ENCODE measurements at places on chromosomes 2 and 18.

DNA sequence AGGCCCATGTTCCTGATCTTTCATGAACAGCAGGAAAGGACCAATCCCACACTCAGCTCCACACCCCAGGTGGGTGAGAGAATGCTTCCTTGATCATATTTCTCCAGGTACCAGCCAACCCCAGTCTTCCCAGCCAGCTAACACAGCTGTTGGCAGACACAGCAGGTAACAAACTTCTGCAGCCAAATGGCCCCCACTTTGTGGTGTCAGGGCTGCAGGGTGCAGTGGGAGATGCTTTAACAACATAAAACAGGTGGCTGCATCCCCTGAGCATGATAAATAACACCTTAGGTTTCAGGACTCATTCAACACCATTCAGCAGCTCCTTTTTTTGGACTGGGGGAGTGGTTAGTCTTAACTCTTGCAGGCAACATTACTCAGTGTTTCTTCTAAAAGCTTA is 76.7 kb upstream of the ACAA2 start:
- no peak for DNase-seq

DNA sequence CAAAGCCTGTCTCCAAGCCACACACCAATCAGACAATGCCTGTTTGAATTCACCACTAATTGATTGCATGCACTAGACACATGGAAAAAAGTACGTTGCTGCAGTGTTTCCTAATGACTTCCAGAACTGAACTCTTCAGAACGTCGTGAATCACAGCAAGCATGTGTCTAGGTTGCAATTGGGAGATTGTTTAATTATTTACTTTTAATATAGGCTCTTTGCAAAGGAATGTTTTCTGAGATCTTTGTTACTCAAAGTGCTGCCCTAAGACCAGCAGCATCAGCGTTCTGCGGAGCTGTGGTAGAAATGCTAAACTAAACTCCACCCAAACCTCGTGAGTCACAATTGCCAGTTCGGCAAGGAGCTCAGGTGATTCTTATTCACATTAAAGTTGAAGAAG is 52.7 kb upstream of the CCDC68 start:
- no peak for DNase-seq

DNA sequence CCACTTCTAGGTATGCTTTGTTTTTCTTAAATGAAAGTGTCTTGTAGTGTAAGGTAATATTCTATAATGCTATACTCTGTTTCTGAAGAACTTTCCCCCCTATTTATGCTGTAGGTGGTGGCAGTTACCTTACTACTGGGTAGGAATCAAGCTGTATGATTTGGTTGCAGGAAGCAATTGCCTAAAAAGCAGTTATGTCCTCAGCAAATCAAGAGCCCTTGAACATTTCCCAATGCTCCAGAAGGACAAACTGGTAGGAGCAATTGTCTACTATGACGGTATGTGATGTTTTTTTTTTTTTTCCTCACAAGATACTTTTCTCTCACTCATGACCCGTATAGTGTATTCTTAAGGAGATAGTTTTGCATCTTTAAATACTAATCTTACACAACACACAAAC is 77.0 kb downstream of the GPD2 start:
- no peak for DNase-seq

DNA sequence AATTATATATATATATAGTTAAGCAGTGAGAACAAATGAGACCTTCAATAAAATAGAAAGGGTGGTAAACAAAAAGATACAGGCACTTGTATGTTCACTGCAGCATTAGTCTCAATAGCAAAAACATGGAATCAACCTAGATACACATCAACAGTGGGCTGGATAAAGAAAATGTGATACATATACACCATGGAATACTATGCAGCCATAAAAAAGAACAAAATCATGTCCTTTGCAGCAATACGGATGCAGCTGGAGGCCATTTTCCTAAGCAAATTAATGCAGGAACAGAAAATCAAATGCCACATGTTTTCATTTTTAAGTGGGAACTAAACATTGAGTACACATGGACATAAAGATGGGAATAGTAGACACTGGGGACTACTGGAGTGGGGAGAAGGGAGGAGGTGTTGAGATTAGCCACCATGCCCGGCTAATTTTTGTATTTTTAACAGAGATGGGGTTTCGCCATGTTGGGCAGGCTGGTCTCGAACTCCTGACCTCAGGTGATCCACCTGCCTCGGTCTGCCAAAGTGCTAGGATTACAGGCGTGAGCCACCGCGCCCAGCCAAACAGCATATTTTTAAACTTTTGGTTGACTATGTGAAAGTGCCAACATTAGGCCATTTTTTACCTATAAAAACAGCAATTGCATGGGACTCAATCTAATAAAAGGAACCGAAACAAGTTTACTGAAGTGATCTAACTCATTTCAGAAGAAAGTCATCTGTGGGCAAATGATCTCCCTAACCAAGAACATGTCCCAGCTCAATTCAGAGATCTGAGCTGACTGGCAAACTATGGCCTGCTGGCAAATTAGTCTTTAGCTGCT is 23.7 kb downstream of the ICA1L start:
- no peak for DNase-seq

- DNase-seq, result no peak
Measured at GRCh38 chr2:235606004-235606715, 112.3 kb downstream of the AGAP1 start.

DNA sequence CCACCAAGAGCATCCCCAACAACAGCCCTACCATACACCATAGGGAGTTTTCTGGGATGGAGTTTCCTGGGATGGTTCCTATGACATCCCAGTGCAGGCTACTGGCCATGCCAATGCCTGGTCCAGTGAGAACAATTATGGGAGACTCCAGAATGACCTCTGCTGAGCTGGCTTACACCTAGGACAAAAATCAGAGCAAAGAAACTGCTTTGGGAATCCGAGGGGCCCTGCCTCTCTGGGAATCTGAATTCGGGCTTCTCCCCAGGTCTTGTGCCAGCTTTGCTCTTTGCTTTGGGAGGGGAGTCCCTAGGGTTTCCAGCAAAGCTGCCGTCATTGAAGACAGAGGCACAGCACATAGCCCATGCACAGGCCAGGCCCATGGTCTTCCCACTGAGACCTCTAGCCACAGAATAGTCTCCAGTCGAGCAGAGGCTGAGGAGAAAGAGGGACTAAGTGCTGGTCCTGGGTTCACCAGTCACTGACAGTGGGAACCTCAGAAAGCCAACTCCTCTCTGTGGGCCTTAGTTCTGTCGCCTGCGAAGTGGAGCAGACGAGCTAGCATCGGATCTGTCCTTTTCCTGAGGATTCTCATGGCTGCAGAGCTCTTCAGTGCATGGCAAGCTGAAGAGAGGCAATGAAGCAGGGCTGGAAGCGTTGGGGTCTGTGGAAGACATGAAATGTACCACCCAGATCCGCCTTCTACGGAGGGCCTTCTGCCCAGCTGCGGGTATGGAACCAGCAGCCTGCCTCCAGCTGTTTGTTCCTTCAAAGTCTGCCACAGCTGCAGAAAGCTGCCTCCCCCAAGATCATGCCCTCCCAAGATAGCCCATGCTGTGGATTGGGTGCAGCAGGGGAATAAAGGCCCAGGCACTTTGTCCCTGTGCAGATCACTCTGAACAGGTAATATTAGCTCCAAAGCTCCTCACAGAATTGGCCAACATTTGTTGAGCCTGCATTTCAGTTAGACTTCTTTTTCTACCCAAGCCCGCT is 11.2 kb upstream of the LBH start:
- DNase-seq, result no peak

GRCh38 chr18:28541276-28541930 is 364.5 kb upstream of the CDH2 start:
- DNase-seq, result no peak

- DNase-seq, result no peak
Measured at GRCh38 chr2:237688081-237688480, 60.7 kb downstream of the LRRFIP1 start.

GRCh38 chr2:235445116-235445515 is 48.7 kb upstream of the AGAP1 start:
- no peak for DNase-seq

DNA sequence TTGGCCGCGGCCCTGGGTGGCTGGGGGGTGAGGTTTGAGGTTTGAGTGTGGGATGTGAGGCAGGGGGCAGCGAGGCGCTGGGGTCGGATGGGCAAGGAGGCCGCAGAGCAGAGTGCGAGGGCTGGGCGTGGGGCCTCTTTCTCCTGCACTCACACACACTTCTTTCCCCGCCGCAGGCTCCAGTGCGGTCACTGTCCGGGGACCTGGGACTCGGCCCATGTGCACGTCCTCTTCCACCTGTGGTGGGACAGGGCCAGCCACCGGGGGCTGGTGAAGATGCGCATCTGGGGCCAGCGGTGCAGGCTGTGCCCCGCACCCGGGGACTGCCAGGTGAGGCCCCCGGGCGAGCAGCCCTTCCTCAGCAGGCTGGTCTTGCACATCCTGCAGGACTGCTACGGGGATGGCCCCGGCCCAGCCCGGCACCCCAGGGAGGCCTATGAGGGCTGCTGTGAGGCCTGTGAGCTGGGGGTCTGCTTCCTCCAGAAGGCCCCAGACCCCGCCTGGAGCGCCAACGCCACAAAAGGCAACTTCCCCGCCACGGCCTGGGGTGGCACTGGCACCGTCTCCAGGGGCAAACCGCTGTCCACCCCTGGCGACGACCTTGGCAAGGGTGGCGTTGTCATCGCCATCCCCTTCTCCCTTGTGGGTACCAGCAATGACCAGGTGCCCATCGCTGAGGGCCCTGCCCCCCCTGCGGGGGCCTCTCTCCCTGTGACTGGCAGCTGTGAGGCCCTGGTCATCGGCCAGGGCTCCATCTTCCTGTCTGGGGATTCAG is 2.2 kb downstream of the RTP5 start:
- DNase-seq, result no peak

- no peak for DNase-seq
Measured at GRCh38 chr2:192886636-192887035, 691.9 kb upstream of the TMEFF2 start.

GRCh38 chr2:119659601-119660342 is 19.2 kb upstream of the TMEM177 start:
- DNase-seq, result peak; percentile 33

DNA sequence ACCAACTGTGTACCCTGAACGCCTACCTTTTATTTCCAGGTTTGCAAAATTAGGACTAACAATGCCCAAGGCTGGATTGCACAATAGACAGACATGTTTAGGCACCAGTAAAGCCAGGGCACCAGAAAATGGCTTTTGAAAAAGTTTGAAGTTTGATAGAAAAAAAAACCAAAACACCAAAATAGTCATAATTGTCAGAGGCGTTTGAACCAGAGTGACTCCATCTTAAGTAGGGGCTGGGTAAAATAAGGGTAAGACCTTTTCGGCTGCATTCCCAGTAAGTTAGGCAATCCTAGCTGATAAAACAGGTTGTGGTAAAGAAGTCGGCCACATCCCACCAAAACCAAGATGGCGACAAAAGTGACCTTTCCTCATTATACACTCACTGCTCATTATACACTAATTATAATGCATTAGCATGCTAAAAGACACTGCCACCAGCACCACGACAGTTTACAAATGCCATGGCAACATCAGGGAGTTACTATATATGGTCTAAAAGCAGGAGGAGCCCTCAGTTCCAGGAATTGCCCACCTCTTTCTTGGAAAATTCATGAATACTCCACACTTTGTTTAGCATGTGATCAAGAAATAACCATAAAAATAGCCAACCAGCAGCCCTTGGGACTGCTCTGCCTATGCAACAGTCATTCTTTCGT is 105.1 kb upstream of the MSH2 start:
- DNase-seq, result no peak

- DNase-seq, result peak; percentile 33
Measured at GRCh38 chr2:208363485-208363884, 43.1 kb upstream of the PTH2R start.

DNA sequence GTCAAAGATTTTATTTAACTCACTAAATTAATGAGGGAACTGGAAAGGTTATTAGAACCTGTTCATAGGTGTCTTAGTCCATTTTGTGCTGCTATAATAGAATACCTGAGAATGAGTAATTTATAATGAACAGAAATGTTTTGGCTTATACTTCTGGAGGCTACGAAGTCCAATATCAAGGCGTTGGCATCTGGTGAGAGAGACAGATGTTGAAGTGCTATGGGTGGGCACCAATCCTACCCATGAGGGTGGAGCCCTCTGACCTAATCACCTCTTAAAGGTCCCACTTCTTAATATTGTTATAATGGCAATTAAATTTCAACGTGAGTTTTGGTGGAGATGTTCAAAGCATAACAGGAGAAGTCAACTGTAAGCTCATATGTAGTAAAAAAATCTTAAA is 5.1 kb downstream of the RPIA start:
- no peak for DNase-seq

DNA sequence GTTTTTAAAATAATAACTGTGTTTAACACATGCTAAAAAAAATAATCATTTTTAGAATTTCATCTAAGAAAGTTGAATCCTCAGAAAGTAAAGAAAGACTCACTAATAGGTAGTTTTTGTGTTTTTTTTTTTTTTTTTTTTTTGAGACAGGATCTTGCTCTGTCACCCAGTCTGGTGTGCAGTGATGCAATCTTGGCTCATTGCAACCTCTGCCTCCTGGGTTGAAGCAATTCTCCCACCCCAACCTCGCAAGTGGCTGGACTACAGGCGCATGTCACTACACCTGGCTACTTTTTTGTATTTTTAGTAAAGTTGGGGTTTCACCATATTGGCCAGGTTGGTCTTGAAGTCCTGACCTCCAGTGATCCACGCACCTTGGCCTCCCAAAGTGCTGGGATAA is 7.1 kb downstream of the CKAP2L start:
- no peak for DNase-seq

- DNase-seq, result no peak
Measured at GRCh38 chr2:168997794-168998193, 33.3 kb downstream of the ABCB11 start.

DNA sequence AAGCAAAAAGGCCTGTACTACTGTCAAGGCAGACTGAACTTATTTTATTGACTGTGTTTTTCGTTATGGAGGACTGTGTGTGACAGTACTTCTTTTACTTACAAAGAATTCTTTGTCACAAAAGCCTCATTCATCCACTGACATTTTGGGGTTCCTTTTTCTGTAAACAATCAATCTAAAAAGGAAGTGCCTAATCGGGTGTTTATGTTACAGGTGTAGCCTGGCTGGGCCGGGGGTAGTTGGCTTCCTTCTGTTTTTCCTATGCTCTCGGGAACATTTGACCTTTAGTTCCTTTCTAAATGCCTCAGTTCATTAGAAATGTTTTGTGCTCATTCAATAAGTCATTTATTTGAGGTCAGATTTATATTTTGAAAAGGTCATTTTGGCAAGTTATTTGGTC is 8.3 kb downstream of the ZCCHC2 start:
- no peak for DNase-seq

DNA sequence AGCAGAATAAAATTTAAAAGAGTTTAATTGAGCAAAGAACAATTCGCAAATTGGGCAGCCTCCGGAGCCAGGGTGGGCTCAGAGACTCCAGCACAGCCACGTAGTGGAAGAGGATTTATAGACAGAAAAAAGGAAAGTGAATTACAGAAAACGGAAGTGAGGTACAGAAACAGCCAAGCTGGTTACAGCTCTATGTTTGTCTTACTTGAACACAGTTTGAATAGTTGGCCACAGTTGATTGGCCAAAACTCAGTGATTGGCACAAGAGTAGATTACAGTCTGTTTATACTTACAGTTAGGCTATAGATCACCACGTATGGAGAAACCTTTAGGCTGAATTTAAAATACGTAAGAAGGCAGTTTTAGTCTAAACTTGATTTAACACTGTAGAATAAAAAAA is 78.8 kb upstream of the NEDD4L start:
- DNase-seq, result no peak

All from SW480 (cell line).